ENCODE measurements at places on chromosomes 6 and 20.
A peak's percentile ranks its signal among the peaks of the same experiment; 100 is the strongest.

DNA sequence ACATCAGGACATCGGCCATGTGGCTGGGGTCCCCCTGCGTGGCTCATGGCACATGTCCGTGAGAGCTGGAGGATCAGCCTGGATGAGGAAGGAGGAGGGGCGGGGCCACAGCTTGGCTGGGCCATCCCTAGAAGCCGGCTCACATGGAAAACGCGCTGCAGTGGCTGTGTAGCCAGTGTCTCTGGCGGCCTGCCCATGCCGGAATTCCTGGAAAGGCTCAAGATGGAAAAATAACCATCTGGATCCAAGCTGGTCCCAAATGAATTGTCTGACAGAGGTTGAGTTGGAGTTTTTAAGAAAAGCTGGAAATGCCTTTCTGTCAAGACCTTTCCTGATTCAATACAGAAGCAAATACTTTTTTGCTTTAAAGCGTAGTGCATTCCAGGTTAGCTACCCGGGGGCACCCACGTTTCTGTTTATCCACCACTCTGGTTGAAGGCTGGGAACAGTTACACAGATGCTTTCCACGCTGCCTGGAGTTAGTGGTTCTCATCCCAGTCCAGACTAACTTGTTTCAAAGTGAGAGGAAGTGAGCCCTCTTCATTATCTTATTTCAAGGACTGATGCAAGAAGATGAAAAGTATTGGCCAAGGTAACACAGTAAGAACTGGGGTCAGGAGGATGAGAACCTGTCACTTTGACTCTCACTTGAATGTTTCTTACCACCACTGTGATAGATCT lies 99.0 kb downstream of the GMPR start:
- peak; percentile 99 for DNase-seq

DNA sequence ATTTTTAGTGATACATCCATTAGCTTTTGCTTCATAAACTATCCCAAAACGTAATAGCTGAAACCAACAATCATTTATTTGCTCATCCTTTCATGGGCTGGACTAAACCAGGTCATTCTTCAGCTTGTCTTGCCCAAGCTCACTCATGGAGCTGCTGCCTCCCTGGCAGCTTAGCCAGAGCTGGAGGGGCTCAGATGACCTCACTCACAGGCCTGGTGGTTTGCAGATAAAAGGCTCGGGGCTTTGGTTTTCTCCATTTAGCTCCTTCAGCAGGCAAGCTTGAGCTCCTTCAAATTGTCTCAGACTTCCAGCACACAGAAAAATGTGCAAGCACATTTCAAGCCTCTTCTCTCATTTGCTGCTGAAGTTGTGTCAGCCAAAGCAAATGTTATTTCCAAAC lies 139.1 kb downstream of the BTBD3 start:
- DNase-seq = no peak

DNA sequence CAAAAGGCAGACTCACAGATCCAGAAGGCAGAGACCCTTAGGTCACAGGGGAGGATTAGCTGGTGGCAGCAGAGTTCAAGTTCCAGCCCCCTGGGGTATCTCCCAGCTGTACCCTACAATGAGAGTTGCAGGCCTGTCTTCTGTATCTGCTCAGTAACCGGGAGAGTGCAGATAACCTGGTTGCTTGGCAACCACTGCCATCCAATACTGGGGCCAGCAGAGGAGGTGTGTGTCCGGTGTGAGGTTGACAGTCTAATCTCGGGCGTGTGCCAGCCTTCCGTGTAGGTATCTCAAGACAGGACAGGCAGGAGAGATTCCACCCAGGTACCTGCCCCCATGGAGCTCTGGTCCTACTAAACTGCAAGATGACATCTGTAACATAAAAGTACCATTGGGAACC lies 56.6 kb upstream of the TBC1D7 start:
- DNase-seq = no peak

- DNase-seq = no peak
Observed at GRCh38 chr6:113221850-113222249, 635.3 kb upstream of the MARCKS start.

GRCh38 chr20:15033891-15034290 lies 696.5 kb upstream of the FLRT3 start:
- DNase-seq = no peak

DNA sequence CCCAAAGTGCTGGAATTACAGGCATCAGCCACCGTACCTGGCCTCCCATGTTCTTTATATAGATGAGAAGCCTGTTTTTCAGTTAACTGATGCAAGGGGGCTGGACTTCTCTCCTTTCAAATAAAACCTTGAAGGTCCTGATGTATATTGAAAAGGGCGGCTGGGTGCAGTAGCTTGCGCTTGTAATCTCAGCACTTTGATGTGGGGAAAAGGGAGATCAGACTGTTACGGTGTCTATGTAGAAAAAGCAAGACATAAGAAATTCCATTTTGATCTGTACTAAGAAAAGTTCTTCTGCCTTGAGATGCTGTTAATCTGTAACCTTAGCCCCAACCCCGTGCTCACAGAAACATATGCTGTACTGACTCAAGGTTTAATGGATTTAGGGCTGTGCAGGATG lies 16.1 kb upstream of the SAMHD1 start:
- no peak for DNase-seq

DNA sequence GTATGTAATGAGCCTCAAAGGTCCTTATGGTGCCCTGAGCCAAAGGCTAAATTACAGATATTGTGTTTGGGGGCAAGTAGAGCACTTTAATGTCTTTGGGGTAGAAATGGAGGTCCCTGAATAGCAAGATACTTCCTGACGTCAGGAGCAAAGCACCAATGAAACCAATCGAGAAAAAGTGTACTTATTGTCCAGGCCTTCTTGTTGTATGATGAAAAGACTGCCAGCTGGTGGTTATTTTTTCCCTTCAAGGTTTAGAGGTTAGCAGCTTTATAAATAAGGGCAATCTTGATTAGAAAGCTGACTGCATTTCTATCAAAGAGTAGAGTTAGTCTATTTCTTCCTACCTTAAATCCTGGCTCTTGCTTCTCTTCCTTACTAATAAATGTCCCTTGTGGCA lies 76.1 kb upstream of the HSF2 start:
- DNase-seq = no peak

GRCh38 chr6:75490706-75491105 lies 2.9 kb downstream of the FILIP1 start:
- DNase-seq = no peak

DNA sequence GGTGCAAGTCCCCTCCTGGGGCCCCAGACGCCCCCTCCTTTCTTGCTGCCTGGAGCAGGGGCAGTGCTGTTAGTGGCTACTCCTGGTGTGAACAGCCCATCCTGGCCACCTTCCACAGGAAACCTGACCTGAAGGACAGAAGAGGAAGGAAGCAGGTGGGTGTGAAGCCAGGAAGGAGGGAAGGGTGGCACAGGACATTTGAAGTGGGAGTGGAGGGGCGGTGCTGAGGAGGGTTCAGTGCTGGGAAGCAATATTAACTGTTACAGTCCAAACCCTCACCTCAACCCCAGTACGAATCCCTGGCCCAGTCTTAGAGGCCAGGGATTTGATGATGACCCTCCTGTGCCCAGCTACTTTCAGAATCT lies 766 bp downstream of the PRICKLE4 start:
- DNase-seq = no peak

DNA sequence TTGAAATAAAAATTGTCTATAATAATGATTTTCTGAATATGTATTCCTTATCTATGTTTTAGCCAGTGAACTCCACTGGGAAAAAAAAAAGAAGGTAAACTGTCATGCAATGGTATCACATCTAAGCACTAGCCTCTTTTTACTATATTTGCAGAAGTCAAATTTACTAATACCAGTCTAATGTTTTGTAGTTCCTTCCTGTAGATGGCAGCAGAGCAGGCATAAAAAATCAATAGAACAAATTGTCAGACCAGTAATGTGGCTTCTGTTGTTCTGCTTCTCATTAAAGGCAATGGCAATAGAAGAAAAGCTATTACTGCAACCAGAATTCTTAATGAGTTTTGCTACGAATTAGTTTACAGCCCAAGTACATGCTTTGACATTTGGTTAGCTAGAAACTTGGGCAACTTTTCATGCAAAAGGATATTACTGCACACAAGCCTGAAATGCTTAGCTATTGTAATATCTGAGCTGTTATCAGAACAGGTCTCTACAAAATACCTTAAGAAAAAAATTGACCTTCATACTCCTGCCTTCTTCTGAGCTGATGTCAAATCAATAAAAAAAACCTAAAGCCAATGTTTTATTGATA lies 476.9 kb downstream of the KHDRBS2 start:
- no peak for DNase-seq

- DNase-seq = no peak
Observed at GRCh38 chr6:5457983-5458683, 196.8 kb downstream of the FARS2 start.

GRCh38 chr6:166752928-166753721 lies 126.1 kb upstream of the RPS6KA2 start:
- DNase-seq = no peak

DNA sequence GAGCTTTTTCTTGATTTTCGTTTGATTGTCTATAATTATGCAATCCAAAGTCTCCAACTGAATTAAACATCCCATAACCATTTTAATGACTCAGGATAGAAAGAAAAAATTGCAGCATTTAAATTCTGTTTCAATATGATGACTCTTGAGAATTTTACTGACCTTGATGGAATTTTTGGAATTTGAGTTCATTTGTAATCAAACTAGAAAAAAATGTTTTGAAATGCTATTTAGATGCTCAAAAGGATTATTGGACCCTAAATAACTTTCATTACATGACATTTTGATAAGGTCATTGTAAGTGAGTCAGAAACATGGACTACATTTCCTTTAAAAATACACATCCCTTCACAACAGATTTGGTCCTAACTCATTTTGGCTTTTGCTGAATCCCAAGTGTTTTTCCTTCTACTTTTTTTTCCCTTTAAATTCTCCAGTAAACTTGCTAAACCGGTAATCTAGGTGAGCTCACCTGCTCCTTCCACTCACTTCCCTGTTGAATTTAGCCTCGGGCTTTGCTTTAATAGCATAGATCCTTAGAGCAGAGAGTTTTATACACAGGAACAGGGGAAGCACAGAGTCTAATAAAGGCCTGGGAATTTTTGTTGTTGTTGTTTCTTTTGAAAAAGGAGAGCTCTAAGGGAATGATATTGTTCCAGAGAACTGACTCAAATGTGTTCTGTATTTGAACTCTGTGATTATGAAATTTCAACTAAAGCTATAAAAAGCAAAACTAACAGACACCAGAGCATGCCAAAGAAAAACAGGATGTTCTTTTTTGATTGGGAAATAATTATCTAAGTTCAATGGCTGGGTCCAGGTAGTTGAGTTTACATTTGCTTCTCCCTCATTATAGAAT lies 1088.2 kb upstream of the CITED2 start:
- no peak for DNase-seq

GRCh38 chr20:50146732-50147662 lies 6.5 kb downstream of the PEDS1 start:
- no peak for DNase-seq

DNA sequence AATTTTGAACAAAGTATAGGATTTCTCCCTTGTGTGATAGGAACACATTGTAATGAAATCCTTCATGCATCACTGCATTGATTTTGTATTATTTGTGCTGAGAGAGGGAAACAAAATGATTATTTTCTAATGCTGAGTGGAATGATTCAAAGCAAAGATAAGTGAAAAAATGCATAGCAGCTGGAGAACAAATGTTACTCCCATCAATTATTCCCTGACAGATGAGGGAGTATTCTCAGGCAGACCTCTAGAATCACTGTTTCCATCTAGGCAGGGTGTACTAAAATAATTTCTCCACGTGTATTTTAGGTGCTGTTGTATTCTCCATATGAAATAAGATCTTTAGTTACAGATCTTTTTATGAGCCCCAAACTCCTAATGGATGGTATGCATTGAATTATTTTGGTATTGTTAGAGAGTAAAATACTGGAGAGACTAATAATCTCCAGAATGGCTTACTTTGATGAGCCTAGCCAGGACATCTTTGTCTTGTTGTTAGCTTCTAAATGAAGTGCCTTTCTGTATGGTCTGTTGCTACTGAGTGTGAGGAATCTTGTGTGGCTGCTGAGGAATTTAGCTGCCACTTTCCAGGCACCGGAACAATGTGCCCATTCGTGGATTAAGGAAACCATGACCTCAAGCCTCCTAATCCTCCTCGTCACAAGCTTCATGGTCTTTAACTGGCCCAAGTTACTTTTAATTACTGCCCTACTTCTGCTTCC lies 39.6 kb downstream of the RNF217 start:
- no peak for DNase-seq

DNA sequence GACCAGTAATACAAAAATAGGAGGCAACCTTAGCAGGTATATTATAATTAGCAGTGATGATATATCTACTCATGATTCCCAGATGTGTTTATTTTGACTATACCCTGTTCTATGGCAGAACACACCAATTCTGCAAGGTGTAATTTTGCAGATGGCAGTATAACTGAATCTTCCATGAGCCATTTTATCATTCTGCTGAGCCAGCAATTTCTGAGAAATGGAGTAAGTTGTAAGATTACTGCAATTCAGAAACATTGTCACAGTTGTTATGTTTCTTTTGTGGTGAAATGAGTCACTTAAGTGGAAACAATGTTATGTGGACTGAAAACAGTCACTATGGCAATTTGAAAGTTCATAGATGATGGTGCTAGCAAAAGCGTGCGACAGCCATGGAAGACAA lies 63.7 kb upstream of the RIMS1 start:
- DNase-seq = no peak

- no peak for DNase-seq
Observed at GRCh38 chr6:149694921-149695320, 23.0 kb downstream of the LATS1 start.

DNA sequence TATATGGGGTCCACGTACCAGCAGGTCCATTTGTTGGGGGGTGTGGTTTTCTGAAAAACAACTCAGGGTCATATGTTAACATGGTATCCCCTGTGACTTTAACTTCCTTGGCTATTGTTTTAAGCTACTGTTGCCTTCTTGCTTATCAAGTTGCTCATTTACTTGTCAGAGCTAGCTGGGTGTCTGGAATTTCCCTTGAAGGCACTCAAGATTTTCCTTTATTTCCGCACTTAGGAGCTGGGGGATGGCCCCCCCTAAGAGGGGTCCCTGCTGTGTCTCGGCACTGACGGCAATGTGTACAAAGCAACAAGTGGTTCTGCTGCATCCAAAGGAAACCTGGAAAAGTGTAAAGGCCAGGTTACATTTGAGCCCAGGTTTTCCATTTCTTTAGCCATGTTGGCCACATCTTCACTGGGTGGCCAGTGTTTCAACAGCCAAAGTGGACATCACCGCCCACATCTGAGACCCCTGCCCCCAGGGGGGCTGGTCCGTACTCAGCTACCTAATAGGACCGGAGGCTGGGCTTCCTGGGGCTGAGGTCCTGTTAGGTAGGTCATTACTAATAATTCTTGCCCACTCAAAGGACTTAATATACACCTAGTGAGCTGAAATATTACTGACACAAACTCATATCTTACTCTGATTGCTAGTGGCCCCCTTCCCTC lies 24.8 kb upstream of the SYNDIG1 start:
- no peak for DNase-seq

DNA sequence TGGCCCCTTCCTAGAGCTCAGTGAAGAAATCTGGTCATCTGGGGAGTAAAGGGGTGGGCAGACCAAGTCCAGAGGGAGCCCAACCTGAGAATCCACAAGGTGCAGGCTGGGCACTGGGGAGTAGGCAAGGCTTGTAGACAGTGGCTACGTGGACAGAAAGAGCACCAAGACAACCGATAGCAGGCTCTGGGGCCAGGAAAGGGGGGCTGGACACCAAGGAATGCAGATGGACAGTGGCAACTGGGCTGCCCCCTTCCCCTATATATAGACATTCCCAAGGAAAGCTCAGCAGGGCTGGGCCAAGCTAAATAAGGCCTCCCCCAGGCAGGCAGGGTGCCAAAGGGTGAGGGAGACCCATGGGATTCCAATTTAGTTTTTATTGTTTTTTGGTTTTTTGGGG lies 1.5 kb upstream of the TNNC2 start:
- DNase-seq = no peak

GRCh38 chr20:47862574-47863240 lies 77.4 kb upstream of the SULF2 start:
- DNase-seq = no peak

GRCh38 chr6:46217671-46218131 lies 46.9 kb upstream of the ENPP5 start:
- no peak for DNase-seq

Data from fibroblast of skin of left quadriceps (primary cell).